Activated CD4-positive, alpha-beta T cell treated with anti-CD3 and anti-CD28 coated beads, Interleukin-2, Interleukin-6, amounts not matched to agents 100 ng/mL and 50 ng/mL, durations not matched to agents 16 hours and 8 hours (primary cell): ENCODE measurements at places on chromosomes 12 and 14.

GRCh38 chr14:52185178-52185577 lies 82.3 kb upstream of the PTGDR start:
- no peak for DNase-seq

GRCh38 chr12:77761286-77761685 lies 69.4 kb upstream of the NAV3 start:
- no peak for DNase-seq

GRCh38 chr12:75881920-75882319 lies 149.7 kb downstream of the PHLDA1 start:
- DNase-seq, result no peak

DNA sequence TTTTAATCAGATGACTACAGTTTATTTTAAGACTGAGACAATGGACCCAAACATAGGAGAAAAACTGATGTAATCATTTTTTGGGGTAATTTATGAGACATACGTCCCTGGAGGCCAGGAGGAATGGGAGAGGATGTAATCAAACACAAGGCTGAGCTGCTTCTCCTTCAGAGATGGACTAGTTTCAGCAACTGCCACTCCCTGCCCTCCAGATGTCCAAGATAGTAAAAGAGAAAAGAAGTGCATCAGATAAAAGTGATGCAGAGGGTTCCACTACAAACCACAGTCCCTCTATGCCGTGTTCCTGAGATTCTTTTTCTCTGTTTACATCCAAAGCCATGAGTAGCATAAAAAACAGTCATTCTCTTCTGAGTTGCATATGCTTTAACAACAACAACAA lies 101.1 kb downstream of the DACT1 start:
- DNase-seq, result no peak

DNA sequence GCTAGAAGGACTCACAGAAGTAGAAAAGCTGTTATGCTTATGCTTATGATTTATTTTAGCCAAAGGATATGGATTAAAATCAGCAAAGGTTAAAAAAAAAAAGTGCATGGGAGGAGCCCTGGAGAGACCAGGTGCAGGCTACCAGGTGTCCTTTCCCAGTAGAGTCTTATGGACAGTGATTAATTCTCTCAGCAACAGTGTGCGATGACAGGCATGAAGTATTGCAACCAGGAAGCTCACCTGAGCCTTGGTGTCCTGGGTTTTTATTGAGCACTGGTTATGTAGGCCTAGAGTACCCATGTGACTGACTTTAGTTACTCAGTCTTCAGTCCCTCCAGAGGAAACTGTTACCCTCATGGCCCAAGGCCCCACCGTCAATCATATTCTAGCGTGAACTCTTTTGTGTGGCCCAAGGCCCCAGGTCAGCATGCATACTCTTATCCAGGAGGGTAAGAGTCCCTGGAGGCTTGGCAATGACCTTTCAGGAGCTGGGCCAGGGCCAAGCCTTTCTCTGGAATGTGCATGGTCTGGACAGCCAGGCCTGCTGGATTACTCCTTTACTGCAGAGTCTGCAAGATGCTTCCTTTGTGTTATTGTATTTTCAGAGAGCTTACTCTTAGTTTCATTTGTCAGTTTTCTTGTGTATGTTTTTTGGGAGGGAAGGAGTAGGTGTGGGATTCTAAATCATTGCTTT lies 69.6 kb upstream of the RD3L start:
- DNase-seq, result no peak
